Nucleus accumbens (tissue), 56 donors: ENCODE measurements at places on chromosomes 6 and 20.

GRCh38 chr20:62714799-62715198 is 6.2 kb downstream of the NTSR1 start:
- DNase-seq, result no peak

DNA sequence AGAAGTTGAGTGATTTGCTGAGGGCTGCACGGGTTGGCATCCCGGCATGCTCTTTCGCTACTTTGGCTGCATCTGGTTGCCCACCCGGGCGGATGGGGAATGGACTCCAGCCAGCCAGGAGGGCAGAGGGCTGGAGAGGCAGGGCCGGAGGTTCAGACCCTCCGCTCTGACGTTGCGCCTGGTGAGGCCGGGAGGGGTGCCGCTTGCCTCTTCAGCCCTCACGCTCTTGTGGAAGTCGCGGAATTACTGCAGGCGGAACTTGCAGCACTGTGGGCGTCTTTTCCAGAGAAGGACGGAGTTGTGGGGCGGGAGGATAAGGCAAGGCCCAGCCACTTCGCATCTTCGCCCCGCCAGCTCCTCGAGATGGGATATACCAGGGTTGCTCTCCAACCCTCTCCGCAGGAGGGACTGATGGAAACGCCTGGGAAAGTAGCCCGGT is 656 bp downstream of the RTEL1 start:
- DNase-seq, result no peak

GRCh38 chr20:12355185-12355584 is 437.5 kb downstream of the BTBD3 start:
- DNase-seq, result no peak

DNA sequence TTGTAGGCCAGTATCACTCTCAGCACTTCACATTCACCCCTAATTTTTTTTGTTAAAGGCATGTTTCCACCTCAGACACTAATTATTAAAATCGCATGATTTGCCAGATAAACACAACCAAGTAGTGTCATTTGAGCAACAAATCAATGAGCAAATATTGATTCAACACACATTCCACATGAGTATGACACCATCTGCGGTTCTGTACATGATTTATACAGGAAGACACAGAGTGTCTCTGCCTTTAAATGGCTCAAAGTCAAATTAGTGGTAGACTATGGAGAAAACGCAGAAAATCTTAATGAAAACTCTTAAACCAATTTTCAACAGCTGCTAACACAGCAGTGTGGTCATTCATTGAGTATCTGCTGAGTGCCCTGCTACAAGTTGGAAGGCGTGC is 300.2 kb downstream of the SOX4 start:
- no peak for DNase-seq

- no peak for DNase-seq
Measured at GRCh38 chr6:23454080-23454976, 671.7 kb upstream of the NRSN1 start.

DNA sequence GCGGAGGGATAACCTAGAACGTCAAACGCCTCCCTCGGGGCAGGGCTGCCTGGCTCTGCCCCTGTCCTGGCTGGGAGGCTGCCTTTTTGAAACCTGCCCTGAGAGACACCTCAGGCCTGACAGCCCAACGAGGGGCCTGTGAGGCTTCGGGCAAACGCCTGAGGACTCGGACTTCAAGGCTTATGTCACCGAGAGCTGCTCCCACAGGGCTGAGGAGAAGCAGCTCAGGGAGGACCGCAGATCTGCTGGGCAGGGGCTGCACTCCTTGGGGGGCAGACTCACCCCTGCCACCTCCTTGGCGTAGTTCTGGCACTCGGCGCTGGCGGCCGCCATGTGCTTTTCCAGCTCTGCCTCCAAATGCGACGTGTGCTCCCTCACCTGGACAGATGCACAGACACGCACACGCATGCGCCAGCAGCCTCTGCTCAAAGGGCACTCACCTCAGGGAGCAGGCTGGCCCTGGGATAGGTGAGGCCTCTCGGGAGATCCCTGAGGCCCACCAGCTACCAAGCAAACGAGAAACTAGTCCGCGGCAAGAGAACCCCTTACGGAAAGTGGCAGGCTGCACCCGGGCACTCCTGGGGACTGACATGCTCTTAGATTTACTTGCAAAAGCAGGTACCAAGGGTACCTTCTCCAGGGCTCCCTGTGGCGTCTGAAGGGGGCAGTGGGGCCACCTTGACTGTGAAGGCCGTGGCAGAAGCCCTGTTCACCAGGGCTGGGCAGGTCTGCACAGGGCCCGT is 49.6 kb downstream of the DSTN start:
- DNase-seq, result no peak

- no peak for DNase-seq
Measured at GRCh38 chr20:62146019-62146755, 2.6 kb downstream of the SS18L1 start.
